Stimulated activated CD8-positive, alpha-beta memory T cell treated with anti-CD3 and anti-CD28 coated beads, Interleukin-4, amount 100 ng/mL, for 24 hours (primary cell): ENCODE measurements at places on chromosomes 7 and 10.

DNA sequence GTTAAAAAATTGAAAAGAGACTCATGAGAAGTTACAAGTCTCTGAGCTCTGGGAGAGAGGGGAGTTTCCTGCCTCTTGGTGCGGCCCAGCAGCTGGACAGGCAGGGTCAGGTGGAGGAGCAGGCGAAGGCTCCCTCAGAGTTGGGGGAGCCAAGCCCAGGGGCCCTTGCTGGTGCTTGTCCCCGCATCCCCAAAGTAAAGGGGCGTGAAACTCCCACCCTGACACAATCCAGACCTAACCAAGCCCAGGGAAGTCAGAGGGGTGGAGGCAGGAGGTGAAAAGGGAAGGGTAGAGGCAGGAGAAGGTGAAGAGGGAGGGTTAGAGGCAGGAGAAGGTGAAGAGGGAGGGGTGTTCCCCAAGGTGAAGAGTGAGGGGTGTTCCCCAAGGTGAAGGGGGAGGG is 322.8 kb downstream of the GLRX3 start:
- no peak for DNase-seq

DNA sequence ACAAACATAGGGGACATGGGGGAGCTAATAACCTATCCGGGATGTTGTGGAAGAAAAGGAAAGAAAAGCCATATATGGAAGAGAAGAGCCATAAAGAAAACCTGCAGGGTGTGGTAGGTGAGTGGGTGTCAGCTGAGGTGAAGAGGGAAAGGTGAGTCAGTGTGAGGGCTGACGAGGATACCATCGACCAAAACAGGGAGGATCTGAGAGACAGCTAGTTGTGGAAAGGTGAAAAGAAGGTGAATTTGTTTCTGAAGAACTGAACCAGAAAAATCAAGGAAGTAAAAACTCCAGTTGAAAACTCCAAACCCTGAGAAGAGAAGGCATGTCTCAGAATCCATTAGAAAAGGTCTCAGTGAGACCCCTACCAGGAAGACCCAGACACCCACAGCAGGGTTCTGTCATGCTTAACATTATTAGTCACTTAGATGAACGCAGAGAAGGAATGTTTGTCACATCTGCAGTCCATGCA is 4.1 kb downstream of the BLNK start:
- no peak for DNase-seq

GRCh38 chr7:82039621-82040020 is 269.8 kb upstream of the HGF start:
- no peak for DNase-seq

- peak; percentile 46 for DNase-seq
These were observed 11.4 kb upstream of the REPIN1 start for GRCh38 chr7:150357270-150357669.

GRCh38 chr7:108142675-108143259 is 12.6 kb upstream of the LAMB4 start:
- DNase-seq, result no peak

DNA sequence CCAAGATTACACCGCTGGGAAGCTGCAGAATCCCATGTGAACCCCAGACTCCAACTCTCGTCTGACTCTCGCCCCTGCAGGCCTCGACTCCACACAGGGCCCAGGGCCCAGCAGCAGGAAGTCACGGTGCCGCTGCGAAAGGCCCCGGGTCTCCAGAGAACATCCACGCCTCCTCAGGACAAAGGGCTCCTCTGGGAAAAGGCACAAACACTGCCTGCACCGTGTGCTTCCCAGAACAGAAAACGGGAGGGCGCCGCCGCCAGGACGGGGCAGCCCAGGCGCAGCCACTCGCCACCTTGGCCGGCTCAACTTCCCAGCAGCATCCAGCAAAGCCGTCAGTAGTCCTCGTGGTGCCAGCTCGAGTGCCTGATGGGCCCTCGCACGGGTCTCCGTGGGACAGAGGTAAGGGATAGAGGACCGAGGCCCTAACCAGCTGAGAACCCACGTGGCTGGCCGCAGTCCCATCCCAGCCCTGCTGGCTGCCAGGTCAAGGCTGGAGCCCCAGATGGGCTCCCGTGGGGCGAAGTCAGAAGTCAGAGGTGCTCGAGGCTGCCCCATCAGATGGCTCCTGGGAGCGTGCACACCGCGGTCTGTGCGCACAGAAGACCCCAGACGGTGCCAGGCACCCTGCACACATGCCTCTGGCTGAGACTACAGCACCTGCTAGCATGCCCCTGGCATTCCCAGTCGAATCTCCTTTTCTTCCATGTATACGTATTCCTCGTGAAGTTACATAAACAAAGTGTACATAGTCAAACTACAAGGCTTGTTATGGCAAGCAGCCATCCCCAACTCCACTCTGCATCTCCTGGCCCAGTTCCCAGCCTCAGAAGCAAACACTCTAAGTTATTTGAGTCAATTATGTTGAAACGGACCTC is 60.2 kb downstream of the MAD1L1 start:
- DNase-seq, result no peak

DNA sequence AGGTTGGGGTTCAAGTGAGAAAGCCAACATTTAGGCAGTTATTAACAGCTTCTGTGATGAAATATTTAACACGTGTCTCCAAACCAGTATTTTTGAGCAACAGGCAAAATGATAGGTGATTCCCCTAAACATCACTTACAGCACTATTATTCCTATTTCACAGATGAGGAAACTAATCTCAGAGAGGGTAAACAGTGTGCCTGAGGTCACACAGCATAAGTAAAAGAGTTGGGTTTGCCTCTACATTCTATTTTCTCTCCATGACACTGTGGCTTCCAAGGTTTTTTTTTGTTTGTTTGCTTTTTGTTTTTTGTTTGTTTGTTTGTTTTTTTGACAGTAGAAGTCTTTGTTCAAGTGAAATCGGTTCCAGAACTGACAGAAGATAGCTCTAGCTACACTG is 43.2 kb upstream of the PDCD4 start:
- DNase-seq, result no peak

DNA sequence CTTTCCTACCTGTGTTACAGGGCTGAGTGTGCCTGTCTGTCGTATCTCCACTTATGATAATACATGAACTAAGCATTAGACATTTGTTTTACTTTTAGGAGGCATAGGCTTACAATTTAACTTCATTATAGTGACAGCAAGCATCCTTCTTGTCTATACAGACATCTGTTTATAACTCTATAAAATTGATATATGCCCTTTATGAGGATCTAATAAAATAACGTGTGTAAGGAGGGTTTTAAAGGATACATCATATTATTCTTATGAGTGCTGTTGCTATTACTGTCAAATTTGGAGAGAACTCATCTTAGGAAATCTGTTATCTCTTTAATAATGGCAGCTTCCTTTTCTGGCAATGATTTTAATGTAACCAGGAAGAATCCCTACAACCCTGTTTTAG is 21.9 kb downstream of the THNSL1 start:
- no peak for DNase-seq

DNA sequence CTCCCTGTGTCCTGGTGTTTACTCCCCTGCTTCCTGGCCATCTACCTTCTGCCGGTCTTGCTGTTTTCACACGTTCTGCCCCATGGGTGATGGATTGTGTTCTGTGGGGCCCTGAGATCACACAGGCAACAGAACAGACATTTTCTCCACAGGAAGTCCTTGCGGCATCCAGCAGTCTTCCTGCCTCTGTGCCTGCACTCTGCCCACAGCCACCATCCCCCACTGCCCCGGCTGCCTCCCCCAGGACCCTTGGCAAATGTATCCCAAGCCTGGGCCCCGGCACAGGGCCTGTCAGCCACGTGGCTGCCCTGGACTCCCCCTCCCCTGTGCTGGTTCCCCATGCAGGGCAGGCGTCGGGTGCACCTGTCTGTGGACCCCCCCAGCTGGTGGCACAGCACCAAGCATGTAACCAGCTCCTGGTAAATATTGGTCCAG is 184.2 kb downstream of the WDR37 start:
- DNase-seq, result no peak

GRCh38 chr7:103121641-103122040 is 27.3 kb downstream of the NAPEPLD start:
- DNase-seq, result no peak

DNA sequence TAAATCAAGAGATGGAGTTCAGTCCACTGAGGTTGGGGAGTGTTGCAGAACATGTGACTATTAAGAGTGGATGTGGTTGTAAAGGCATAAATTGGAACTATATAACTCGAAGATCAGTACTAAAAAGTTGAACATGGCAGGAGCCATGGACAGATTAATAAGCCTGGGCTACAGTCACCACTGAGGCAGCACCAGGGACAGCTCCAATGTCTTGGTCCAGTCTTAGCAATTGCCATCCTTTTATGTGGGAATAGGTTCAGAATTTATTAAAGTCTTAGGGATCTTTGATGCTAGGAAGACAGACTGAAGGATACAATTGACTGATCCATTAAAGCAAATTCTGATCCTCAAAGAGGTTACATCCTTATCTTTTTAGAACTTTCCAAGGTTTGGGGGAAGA is 156.6 kb downstream of the ADRA2A start:
- DNase-seq, result no peak

DNA sequence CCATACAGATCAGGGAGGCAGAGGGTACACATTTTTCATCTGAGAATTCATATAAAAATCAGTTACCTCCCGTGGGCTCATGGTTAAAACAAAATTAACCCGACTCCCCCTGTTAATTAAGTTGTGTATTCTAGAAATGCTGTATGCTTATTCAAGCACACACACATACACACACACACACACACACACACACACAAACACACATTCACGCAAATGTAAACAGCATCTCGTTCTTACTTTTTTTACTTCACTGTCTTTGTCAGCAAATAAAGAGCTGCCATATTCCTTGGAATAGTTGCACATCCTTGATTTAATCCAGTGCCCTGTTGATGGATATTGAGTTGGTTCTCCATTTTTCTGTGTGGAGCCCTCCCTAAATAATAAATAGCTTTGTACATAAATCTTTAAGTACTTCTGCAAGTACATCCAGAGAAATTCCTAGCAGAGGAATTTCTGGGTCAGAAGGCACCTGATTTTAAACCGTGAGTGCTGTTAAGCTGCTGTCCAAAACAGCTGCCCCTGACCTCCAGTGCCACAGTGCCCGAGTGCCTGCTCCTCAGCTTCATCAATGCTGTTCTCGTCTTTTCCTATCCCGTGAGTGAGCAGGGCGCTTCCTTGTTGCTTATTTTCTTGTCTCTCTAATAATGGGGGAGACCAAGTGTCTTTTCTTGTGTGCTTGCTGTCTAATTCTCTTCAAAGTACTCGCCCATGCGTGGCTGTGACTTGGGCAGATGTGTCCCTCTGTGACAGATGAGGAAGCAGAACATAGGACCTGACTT is 117.2 kb downstream of the RGS10 start:
- DNase-seq, result no peak

DNA sequence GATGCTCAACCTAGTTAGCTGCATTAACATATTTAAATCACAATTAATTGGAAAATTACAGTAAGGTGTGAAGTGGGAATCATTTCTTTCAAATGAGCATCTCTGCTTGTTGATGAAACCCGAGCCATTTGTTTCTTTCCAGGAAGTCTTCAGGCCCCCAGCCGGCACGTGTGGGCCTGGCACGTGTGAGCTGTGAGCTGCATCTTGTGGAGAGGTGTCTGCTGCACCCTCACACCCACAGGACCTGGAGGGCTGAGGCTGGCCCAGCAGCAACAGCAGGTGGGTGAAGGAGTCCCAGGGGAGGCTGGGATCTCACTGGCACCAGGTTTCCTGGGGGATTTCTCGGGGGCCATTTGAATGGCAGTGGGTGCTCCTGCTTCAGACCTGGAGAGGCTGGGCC is 372.5 kb upstream of the MKI67 start:
- no peak for DNase-seq

- DNase-seq, result no peak
These were observed 1156.6 kb upstream of the AUTS2 start for GRCh38 chr7:68441645-68442044.

DNA sequence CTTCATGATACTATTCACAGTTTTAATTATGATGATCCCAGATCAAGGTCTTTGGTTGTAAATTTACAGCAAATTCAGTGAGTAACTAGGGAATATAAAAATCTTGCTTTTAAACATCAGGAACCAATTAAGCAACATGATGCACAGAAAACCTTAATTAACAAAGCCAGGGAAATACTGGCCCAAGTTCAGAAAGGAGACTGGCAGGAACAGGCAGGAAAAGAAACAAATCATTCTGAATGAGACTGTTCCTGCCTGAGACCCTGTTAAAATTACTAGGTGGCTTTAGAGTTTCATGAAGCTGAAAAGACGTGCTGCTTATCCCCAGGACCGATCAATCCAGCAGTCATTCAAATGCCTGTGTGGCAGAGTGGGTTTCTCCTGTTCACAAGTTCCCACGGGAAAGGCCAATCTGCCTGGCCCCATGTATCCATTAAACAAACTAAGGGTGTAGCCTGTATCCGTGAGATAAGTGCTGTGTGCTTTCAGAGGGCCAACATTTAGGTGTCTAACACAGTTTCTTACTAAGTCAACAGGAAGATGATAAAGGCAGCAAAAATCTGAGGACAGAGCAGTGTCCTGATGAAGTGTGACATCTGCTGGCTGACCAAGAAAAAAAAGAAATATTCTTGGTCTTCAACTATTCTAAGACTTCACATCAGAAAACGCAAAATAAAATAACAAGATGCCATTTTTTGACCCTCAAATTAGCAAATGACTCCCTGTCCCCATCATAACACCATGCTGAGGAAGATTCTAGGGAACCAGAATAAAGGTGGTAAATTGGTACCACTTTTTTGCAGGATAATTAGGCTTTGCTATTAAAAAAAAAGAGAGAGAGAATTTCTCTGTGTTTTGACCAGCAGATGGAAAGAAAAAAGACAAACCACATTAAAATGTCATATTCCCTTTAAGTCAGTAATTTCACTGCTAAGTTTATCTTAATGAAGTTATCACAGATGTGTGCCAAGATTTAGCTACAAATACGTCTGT is 34.2 kb downstream of the PUS7 start:
- no peak for DNase-seq

- DNase-seq, result no peak
These were observed 453.7 kb upstream of the POT1 start for GRCh38 chr7:125383324-125383723.

GRCh38 chr7:116210345-116211005 is at the start of gene TES:
Gene TES, plus strand, starts transcription at chr7:116210539. Its CDS starts 169 bp downstream, at chr7:116210708.
- peak; percentile 53 for DNase-seq

DNA sequence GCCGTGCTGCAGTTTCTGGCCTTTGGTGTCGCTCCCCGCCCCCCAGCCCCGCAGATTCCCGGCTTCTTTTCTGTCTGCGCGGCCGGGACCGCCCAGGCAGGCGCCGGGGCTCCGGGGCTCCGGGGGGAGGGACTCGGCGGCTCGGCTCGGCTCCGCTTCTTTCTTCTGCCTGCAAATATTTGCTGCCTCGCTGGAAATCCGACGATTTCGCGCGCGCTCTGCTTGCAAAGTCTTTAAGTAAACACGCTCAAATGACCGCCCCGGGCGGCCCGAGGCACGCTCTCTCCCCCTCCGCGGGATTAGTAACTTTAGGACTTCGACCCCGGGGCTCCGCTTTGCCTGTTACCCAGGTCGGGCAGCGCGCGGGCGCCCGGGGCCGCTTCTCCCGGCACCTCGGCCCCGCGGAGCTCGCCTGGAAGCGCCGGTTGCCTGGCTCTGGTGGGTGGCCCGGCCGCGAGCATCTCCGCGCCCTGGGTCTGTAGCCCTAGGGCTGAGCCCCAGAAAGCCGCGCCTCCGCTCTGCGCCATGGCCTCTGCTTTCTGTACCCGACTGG is 3.9 kb upstream of the GATA3 start:
- no peak for DNase-seq
